ENCODE measurements at places on chromosomes 5 and 9. TPM values are rescaled to one million over a fixed set of nuclear protein-coding genes. Genes with fewer than 3 reads are reported as not detected.

Gene GARIN3
- total RNA-seq, result not detected

Gene LRRC19
- total RNA-seq, result not detected

Gene SOHLH1
- 0.50 TPM for total RNA-seq

Gene STPG3
- not detected for total RNA-seq

Gene PHF24
- total RNA-seq, result 36.0 TPM

Gene TLX3
- total RNA-seq, result 2.0 TPM

Gene MARCHF11
- total RNA-seq, result 5.5 TPM

Gene PCDHA9
- 1.2 TPM for total RNA-seq

Gene IFNK
- total RNA-seq, result not detected

Gene ZMAT2
- total RNA-seq, result 102 TPM

Gene SEMA6A
- 76.5 TPM for total RNA-seq

Gene SLC36A2
- 0.06 TPM for total RNA-seq

Gene TMOD1
- 34.0 TPM for total RNA-seq

Gene GRIN3A
- 8.5 TPM for total RNA-seq

Gene PCDHGA10
- 12.4 TPM for total RNA-seq

Gene PHYHD1
- 29.9 TPM for total RNA-seq

Gene FBXL7
- total RNA-seq, result 21.2 TPM

Gene CARD9
- 2.3 TPM for total RNA-seq

Gene DMRT3
- 0.72 TPM for total RNA-seq

Gene KLHL3
- total RNA-seq, result 12.5 TPM
